ENCODE measurements at places on chromosomes 7 and 10.
A peak's percentile ranks its signal among the peaks of the same experiment; 100 is the strongest.

DNA sequence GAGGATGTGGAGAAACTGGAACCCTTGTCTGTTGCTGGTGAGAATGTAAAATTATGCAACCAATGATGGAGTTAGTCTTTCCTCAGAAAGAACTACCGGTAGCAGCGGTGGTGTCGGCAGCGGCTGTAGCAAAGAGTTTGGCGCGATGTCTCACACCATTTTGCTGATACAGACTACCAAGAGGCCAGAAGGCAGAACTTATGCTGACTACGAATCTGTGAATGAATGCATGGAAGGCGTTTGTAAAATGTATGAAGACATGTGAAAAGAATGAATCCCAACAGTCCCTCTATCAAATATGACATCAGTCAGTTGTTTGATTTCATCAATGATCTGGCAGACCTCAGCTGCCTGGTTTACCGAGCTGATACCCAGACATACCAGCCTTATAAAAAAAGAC is 10.6 kb downstream of the CLEC2L start:
- DNase-seq = no peak

DNA sequence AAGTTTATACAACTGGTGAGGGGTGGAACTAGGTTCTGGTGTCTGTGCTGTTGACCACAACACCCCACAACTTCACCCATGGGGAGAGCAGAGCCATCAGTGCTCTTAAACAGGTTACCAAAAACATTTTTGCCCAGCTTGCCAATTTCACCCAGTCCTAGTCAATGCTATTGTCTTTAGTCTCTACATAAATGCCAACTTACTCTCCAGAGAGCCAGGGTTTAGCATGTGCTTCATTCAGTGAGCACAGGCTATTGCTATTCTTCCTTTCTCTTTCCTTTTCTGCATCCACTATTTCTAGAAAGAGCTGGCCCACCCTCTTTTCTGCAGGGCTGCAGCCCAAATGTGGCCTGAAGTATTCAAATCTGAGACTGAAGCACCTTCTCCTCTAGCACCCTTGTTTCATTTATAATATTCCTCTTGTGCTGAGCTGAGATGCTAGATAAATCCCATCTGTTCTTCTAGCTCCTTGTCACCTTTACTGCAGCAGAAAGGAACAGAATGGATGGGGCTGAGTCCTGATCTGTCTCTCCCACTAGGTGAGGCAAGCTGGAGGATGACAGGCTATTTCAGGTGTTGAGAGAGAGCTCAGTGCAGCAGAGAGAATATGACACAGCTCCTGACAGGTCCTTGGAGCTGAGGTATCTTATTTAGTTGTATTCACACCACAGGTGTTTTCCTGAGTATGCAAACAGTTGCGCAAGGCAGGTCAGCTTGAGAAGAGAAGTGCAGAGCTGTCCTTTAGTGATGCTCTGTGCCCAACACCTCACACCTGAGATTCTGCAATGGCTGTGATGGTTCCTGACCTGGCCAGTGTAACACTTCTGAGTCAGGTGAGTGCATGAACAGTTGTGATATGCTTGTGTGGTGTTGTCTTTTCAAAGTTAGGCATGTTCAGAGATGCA is 819.2 kb downstream of the CCSER2 start:
- no peak for DNase-seq

DNA sequence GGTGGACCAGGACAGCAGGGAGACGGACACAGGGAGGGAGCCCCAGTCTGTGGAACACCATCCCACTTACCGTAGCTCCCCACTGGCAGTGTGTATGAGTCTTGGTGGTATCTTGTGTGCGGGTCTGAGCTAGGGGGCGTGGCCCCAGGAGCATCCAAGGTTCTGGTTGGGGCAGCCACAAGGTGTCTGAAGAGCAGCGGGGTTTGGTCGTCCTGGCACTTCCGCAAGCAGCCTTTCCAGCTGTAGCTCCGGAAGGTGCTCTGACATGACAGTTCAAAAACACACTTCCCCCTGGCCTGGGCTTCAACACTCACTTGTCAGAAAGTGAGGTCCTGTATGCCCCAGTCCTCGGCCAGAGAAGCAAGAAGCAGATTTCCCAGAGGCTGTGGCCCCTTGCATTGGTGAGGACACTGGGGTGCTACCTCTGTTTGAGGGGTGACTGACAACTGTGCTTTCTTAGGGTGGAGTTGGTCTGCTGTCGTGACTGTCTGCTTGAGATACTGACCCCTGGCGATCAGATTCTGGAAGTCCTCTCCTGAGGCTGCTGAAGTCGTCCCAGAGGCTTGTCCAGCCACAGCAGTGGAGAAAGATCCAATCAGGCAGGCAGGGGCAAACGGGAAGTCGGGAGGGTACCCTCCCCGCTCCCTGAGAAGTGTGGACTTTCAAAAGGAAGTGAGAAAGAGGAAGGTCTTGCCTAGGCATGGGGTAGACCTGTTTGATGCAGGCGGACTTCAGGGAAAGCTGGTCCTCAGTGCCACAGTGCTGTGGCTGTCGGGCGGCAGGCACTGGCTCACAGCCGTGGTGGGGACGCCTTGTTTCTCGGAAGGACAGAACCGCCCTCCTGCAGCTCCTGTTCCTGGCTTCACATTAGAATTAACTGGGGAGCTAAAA is 51.4 kb upstream of the PFKFB3 start:
- peak; percentile 69 for DNase-seq

DNA sequence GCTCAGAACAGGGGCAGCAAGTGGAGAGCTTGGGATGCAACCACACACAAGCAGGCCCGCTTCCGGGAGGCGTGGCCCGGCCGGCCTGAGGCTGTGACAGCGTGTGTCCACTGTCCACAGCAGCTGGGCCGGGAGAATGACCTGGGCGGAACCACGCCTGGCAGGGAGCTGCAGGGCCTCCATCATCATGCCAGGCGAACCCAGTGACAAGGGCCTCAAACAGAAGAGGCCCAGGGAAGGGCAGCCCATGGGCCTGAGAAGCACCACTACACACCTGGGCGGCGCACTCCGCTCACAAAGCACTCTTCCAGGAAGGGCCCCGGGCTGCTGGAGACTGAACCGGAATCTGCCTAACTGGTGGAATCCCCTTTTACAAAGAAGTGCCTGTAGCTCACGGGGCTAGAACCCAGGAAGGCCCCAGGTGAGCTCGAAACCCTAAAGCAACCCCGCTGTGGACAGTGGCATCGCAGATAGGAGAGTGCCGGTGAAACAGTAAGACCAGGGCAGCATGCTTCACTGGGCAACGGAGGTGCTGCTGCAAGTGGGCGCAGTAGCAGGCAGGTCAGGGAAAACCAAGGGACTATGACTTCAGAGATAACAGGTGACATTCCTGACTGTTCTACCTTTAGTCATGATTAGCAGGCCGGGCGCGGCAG is 66.0 kb downstream of the MAD1L1 start:
- DNase-seq = no peak

DNA sequence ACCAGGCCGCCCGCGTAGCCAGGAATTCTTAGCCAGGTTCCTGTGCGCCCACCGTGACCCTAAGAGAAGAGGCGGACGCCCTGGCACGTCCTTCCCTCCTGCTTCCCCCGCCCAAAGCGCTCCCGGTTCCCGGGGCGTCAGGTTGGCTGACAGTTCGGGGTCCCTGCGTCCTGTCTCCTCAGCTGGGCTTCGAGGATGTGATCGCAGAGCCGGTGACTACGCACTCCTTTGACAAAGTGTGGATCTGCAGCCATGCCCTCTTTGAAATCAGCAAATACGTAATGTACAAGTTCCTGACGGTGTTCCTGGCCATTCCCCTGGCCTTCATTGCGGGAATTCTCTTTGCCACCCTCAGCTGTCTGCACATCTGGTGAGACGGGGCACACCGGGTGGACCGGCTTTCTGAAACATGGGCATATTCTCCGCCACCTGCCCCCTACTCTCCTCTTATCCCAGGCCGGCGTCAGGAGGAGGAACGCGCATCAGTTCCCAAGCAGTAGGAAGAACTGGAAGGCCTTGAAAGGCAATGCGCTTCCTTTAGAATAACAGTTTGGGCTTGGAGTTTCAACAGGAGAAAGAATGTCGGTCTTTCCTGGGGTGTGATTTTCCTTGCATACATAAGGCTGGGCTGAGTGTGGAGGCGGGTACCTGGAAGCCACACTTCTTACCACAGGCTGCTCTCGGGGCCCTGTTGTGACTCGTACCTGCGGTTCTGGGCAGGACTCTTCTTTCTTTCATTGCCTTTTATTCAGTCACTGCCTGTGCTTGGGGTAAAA is 728 bp downstream of the CAV2 start:
- peak; percentile 77 for DNase-seq

GRCh38 chr7:78206769-78207168 is 408.2 kb downstream of the PHTF2 start:
- DNase-seq = no peak

GRCh38 chr10:86967481-86967941 is 771 bp upstream of the ADIRF start:
- DNase-seq = peak; percentile 5

Data from activated CD4-positive, alpha-beta T cell treated with anti-CD3 and anti-CD28 coated beads for 36 hours (primary cell).